ENCODE measurements at places on chromosomes 11 and 22.

DNA sequence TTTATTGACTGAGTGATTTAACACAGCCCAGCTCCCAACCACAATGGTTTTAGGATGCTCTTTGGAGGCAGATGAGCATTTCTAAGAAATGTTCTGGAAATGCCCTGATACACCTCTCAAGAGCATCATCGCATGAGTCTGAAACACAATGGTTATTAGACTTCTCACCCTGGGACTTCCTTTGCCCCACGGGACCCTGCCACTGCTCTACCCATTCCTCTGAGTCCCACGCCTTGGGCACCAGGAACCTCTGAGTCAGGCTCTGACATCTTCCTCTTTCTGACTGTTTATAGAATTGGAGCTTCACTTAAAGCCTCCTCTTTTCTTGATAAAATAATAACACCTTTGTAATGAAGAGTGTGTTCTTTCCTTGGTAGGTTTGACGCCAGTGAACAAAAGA is 85.6 kb upstream of the PARVA start:
- DNase-seq = no peak

GRCh38 chr22:20607157-20607907 is 99.9 kb downstream of the MED15 start:
- no peak for DNase-seq

DNA sequence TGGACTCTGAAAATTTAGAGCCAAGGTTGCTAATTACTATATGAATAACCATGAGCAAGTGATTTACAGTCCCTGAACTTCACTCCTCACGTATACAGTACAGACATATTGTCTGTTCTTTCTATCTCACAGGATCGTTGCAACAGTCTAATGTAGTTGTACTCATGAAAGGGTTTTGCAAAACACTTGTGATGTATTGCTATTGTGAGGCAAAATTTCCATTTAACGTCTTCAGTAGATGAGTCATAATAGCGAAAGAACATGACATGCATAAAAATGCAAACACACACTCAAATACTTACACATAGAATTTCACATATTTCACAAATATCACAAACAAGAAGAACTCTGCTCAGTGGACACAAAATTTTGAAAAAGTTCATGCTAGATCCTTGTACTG is 134.6 kb upstream of the TRPC6 start:
- no peak for DNase-seq

GRCh38 chr22:43562843-43563242 is 151.0 kb downstream of the MPPED1 start:
- no peak for DNase-seq

DNA sequence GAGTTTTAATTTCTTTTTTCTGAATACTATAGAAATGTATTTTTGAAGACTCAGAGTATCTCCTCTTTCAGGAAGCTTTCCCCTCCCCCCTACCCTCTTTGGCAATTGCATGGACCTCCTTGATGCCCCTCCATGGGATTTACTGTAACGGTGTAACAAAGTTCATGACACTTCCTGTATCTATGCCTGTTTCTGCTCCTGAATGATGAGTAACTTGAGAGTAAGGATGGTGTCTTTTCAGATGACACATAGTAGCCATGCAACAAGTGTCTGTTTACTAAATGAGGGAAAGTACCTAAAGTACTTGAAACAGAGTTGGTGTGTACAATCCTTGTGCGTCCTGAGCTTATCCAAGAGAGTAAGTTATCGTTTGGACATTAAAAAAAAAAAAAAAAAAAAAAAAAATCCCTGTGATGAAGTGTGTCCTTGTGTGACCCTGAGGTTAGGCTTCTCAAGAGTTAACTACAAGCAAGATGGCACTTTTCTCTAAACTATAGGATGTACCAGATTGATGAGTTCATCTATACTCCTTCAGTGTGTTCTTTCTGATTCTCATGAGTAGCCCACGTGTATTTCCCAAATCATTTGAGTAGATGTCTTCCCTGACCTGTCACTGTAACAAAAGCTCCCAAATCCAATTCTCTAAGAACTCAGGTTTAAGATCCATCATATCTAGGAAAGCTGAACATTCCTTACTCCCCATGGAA is 7.4 kb downstream of the ETS1 start:
- no peak for DNase-seq

GRCh38 chr11:125091877-125092664 is 19.4 kb downstream of the TMEM218 start:
- DNase-seq = no peak

GRCh38 chr11:33157103-33158027 is 3.9 kb downstream of the CSTF3 start:
- DNase-seq = no peak

DNA sequence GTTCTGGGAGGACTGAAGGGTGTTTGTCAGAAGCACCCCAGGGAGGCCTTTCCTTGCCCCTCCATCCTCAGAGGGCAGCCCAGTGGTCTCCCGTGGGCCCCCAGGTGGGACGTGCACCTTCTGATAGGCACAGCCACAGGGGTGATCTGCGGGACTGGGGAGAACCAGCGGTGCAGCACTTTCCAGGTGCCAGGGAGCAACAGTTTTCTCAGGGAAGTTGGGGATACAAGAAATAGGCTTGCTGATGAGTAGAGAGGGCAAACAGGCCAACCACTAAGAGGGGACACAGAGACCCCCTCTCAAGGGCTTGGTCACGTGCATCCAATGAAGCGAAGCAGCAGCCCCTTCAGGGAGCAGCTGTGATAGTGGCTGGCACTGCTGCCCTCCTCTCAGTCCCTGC is 107.1 kb upstream of the BID start:
- DNase-seq = no peak

GRCh38 chr11:10095412-10096208 is 198.4 kb downstream of the SBF2 start:
- no peak for DNase-seq

DNA sequence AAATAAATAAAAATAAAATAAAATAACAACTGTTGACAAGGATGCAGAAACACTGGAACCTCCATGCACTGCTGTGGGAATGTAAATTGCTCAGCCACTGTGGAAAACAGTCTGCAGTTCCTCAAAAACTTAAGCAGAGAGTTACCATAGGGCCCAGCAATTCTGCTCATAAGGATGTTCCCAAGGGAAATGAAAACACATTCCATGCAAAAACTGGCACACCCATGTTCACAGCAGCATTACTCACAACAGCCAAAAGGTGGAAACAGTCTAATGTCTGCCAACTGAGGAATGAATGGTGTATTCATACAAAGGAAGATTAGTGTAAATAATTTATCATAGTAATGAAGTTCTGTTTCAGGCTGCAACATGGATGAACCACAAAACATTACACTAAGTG is 3.2 kb upstream of the KRTAP5-10 start:
- DNase-seq = no peak

GRCh38 chr22:33400061-33400840 is 342.1 kb upstream of the SYN3 start:
- DNase-seq = no peak

- no peak for DNase-seq
These were observed 41.8 kb upstream of the SPON1 start for GRCh38 chr11:13920756-13921155.

DNA sequence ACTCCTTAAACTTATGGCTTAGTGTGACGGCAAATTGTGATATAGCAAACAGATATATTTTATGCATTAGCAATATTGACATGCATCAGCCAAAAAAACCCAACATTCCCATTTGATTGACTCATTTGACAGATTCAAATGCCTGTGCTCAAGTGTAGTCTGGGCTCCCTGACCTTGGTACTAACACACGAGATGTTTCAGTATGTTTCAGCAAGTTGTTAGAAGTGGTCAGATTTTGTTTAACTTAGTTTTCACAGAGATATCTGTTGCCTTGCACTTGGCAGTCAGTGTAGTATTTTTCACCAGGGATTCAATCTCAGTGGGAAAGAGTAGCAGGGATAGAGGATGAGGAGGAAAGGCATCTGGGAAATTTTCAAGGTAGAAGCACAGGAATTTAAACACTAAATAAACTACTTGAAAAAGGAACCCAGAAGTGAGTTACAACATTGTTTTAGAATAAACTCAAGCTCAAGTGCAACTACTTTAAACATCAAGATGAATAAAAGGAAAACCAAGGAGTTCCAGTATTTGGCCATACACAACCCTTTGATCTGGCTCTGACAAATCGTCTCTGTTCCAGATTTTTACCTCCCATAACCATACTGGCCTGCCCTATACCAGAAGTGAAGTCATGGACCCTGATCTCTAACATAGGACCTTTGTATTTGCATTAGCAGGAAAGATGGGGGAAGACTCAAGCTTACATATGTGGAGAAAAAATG is 56.5 kb upstream of the BLID start:
- DNase-seq = no peak

GRCh38 chr11:126026579-126026978 is 36.1 kb downstream of the CDON start:
- DNase-seq = no peak

DNA sequence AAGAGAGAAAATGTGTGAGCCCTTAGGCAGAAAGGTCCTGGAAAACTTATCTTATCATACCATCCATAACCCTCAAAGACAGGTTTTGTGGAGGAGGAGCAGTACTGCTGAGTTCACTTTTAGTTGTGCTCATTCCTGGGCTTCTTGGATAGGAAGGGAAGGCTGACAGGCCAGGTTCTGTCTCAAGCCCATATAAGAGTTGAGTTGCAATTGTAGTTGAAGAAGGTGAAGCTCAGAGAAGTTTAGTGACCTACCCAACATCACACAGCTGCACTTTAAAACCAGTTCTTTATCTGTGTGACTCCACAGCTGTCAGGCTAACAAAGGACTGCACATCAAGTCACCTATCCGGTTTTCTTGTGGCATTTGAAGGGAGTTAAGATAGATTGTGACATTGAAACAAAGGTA is 13.0 kb downstream of the TEAD1 start:
- DNase-seq = no peak

- DNase-seq = no peak
These were observed 888.9 kb downstream of the BRD1 start for GRCh38 chr22:48938741-48939140.

- no peak for DNase-seq
These were observed 24.9 kb downstream of the LRRC10B start for GRCh38 chr11:61533401-61533800.

DNA sequence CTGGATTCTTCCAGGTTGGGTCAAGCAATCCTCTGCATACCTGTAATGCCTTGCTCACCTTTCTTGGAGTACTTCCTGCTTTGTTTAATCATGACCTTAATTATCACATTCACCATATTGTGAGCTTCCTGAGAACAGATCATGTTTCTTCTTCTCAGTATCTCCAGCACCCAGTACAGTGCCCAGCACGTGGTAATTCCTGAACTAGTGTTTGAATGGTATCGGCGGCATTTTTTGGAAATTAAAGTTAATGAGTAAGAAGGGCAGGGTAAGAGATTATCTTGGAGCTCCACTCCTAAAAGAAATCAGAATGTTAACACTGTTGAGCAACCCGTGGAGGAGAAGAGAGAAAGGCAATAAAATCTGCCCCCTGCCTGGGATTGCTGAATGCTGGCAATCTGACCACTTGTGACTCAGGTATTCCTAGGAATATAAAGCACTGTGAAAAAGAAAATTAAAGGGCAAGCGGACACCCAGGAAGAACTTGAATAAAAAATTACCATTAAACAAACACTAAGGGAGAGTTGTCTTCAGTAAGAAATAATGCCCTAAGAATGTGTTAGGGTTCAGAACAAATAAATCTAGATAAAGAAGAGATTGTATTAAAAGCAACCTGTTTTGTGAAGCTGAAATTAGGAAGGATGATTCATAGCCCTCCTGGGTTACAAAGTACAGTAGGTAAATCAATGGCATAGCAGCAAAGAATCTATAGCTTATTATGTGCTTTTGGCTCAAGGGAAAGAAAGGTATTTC is 92.9 kb downstream of the PDHX start:
- DNase-seq = no peak

- DNase-seq = no peak
These were observed 950.9 kb upstream of the CHORDC1 start for GRCh38 chr11:91173701-91174100.

DNA sequence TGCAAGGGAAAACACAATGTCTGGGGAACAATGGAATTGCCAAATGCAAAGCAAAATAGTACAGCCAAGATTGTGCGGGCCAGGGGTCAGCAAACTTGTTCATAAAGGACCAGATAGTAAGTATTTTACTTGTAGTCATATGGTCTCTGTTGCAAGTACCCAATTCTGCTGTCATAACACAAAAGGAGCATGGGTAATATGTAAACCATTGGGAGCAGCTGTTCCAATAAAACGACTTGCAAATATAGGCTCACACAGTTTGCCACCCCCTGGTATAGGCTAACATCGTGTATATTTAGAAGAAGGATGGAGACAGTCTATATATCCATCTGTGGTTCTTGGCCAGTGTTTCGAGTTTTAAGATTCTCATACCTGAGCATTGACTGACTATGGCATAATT is 15.6 kb downstream of the SDHAF2 start:
- no peak for DNase-seq

- no peak for DNase-seq
These were observed 77.4 kb downstream of the NARS2 start for GRCh38 chr11:78497293-78497692.

- no peak for DNase-seq
These were observed 7.0 kb downstream of the SERPING1 start for GRCh38 chr11:57604296-57605027.

GRCh38 chr22:49884503-49885260 is 31.0 kb downstream of the ZBED4 start:
- DNase-seq = no peak

GRCh38 chr11:96221244-96222070 is 121.5 kb downstream of the MAML2 start:
- DNase-seq = no peak

- DNase-seq = no peak
These were observed 118.5 kb upstream of the GRIA4 start for GRCh38 chr11:105491394-105491793.

DNA sequence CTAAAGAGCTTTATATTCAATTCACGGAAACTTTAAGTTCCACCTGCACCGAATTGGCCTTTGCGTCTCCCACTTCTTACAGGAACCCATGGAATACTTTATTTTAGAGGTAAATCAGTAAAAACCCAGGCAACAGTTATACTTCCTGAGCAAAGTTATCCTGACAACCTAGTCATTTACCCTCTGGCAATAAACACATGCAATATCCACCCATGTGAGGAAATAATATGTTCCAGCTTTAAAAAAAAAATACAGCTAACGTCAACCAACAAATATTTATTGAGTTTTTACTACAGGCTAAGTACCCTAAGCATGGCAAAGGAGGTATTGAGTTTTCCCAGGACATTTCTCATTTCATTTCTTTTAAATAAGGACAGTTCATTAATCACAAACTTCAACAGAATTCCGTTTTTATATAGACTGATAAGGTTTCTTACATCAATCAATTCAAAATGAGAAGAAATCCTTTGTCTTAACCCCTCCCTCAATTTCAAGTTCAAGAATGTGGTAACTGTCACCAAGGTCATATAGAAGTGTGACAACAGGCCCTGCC is 38.3 kb upstream of the CCDC34 start:
- no peak for DNase-seq

GRCh38 chr11:69055598-69056516 is 7.1 kb downstream of the TPCN2 start:
- no peak for DNase-seq
